ENCODE measurements at places on chromosomes 3 and 15.

- no peak for DNase-seq
Observed at GRCh38 chr15:59315914-59316451, 56.7 kb downstream of the MYO1E start.

GRCh38 chr3:124873226-124873625 is 13.9 kb downstream of the ITGB5 start:
- no peak for DNase-seq

DNA sequence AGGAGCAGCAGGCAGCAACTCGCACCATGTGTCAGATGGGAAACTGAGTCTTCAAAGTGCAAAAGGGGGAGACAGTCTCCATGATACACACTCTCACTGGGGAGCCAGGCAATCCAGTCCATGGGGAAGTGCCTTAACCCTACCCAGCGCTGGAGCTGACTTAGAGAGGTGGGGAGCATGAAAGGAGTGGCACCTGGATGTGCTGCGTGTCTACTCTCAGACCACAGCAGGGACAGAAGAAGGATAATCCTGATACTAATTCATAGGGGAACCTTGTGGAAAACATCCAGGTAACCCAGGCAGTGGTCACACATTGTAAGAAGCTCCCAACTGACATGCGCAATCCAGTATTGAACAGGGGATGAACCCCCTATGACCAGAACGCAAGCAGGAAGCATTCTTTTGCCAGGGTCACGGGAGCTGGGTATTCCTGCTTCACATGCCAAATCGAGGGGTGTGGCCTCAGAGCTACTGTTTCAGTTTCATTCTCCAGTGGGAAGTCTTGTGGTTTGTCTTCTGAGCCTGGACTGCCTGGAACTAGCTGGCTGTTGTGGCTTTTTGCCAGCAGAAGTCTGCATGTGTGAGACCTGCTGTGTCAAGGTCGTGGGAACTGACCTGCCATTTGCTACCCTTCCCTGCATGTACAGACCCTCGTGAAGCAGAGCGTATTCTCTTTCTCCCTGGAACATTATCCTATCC is 367.6 kb upstream of the NDN start:
- DNase-seq = no peak

DNA sequence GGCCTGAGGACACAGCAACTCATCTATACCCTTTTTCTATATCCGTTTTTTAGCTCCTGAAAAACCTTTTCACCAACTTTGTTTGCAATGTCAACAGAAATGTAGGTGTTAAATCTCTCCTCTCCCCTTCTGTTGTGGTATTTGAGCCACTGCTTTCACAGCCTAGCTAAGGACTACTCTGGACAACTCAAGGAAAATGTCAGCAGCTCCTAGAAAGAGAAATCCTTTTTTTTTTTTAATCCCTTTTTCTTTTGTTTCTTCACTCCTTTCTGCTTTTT is 176.6 kb downstream of the KLHL25 start:
- DNase-seq = no peak

- no peak for DNase-seq
Observed at GRCh38 chr3:106047221-106047620, 178.4 kb upstream of the CBLB start.

DNA sequence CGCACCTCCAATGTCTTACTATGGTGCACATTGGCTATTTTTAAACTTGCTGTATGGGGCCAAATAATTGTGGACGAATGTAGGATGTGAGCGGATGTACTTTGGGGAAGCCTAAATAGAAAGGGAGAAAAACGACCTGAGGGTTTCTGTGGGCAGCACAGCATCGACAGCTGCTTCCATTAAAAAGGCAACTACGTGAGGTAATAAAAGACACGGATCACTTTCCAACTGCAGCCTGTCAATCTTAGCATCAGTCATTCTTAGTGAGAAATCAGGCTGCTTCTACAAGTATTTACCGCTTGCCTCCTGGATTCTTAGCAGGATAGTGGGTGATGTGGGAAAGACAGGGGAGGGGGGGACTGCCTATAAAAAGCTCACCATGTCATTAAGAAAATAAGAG is 186.7 kb upstream of the SLC2A2 start:
- no peak for DNase-seq

DNA sequence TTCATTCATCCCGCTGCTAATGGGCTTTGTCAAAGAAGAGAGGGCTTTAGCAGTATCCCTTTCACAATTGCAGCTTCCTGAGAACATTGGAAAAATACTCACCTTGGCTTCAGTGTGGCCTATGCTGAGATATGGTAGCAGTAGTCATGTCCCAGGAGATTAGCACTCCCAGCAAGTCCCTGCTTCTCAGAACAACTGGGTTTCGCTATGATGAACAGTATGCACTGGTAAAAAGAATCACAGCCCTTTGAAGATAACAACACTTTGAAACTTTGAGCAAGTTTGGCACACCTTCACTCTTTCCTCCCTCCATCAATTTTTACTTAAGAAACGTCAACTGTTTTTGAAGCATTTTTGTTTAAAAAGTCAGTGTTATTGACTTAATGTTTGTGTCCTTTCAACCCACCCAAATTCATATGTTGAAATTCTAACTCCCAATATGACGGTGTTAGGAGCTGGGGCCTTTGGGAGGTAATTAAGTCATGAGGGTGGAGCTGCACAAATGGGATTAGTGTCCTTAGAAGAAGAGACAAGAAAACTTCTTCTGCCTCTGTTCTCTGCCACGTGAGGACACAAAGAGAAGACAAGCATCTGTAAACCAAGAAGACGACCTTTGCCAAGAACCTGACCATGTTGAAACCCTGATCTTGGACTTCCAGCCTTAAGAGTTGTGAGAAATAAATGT is 17.8 kb upstream of the PLSCR4 start:
- no peak for DNase-seq

DNA sequence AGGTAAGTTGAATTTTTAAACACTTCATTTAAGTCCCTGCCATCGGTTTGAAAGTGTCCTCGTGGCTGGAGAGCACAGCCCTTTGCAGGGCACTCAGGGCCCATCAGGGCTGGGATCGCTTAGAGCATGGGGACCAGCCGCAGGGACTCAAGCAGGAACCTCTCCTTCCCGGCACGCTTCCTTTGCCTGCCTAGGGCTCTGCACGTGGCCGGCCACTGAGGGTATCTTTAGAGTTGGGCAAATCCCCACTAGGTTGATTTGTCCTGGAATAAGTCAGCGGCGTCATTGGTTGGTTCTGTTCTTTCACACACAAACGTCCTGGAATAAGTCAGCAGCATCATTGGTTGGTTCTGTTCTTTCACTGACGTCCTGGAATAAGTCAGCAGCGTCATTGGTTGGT is 131.6 kb downstream of the OCA2 start:
- DNase-seq = no peak

DNA sequence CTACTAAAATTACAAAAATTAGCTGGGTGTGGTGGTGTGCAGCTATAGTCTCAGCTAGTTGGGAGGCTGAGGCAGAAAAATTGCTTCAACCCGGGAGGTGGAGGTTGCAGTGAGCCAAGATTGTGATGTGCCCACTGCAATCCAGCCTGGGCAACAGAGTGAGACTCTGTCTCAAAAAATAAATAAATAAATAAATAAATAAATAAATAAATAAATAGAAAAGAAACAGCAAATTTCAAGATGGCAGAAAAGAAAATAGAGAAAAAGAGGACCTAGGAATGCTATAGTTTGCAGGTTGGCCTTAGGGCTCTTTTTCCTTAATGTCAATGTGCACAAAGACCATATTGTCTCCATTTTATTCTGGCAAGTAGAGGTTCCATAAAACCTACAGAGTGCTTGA is 28.2 kb downstream of the IQCF6 start:
- DNase-seq = no peak

- DNase-seq = no peak
Observed at GRCh38 chr3:151553888-151554287, 93.0 kb upstream of the IGSF10 start.

- DNase-seq = no peak
Observed at GRCh38 chr3:45688194-45688881, 858 bp upstream of the SACM1L start.

DNA sequence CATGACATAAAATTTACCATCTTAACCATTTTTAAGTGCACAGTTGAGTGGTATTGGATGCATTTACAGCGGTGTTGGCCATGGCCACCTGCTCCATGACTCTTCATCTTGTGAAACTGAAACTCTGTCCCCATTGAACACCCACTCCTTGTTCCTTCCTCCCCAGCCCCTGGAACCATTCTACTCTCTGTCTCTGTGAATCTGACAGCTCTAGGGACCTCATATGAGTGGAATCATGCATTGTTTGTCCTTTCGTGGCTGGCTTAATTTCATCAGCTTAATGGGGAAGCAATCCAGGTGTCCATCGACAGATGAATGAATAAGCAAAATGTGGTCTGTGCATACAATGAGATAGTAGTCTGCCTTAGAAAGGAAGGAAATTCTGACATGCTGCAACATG is 42.5 kb downstream of the PLXNA1 start:
- DNase-seq = no peak

DNA sequence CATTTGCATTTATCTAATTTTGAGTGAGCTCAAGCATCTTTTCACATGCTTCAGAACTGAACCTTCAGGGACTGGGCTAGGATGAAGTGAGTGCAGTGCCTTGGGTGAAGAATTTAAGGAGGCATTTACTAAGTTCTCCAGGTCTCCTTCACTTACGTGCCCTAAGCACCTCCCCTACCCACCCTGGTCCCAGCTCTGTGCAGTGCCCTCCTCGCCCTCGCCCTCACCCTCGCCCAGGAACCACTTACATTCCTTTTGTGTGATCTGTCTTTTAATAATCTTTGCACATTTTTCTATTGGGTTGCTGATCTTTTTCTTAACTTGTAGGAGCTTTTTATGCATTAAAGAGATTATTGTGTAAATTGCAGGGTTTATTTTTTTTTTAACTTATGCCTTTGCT is 322.6 kb downstream of the THSD4 start:
- DNase-seq = no peak

- DNase-seq = no peak
Observed at GRCh38 chr3:133910422-133910821, 14.7 kb upstream of the RAB6B start.

DNA sequence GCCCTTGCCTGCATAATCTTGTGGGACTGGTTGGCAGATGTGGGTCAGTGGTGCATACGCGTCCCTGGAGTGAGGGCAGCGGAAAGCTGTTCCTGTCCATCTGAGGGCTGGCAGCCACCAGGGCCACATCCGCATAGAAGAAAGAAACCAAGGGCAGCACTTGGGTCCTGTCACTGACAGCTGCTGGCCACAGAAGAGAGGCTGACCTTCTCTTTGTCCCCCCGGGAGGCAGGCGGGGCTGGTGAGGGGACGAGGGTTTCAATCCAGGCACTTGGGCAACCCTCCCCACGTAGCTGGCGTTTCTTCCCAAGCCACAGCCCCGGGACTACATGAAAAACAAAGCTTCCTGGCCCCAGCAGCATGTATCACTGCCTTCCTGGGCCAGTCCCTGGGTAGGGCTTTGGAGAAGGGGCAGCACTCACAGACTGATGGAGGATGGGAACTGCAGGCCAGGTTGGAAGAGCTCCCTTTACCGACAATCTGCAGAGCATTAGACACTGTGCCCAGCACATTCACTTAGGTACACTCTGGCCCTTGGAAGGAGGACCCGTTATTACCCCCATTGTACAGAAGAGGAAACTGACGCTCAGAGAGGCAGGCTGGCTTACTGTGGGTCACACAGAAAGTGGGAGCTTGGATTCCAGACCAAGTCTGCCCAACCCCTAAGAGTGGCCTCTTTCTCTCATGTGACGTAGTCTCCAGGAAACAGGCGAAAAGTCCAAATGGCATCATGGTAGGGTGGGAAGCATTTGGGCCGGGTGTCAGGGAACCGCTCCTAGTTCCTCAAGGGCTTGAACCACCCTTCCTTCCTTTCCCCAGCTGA is 78.8 kb upstream of the SLC6A6 start:
- DNase-seq = no peak

- DNase-seq = no peak
Observed at GRCh38 chr15:90840157-90840855, 28.1 kb upstream of the FURIN start.

DNA sequence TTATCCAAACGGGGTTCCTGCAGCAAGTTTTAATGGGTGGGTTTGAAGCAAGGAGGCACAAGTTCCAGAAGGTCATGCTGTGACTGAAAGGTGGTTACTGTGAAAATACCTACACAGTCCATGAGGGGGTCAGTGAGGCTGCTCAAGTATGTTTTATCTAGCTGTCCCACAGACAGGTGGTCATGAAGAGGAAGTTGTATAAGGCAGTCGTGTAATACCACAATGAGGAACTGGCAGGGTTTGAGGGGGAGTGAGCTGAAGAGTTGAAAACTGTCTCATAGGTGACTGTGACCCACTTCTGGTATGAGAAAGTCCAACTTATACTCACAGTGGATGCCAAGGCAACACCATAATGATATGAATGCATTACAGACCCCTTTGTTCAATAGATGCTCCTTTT is 856.8 kb downstream of the OTOL1 start:
- no peak for DNase-seq

DNA sequence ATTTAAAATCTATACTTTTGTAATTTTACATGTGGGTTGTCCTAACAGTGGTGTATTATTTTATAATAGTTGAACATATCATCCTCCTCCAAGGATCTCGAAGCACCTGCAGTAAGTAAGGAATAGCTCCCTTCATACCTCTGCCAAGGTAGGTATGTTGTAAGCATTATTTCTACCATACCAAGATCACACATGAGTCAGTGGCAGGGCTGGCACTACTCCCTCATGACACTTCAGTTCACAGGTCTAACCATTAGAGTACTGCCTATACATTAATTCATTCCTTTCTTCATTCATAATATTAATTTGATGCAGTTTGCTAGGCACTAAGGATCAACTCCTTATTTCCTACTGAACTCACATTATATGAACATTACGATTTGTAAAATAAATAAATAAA is 11.9 kb upstream of the LEKR1 start:
- DNase-seq = no peak

DNA sequence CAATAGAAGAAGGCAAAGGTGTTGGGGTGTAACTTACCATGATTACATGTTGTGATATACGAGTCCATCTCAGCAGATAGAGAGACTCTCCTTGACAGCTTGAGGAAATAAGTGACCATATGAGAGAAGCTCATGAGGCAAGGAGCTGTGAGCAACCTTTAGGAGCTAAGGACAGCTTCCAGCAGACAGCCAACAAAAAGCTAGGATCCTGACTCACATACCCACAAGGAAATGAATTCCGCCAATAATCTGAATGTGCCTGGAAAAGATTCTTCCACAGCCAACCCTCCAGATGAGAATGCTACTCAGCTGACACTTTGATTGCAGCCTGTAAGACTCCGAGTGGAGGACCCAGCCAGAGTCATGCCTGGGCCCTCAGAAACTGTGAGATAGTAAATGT is 339.6 kb upstream of the TPRG1 start:
- no peak for DNase-seq

GRCh38 chr3:130925628-130926027 is 31.7 kb downstream of the ATP2C1 start:
- peak; percentile 26 for DNase-seq

- DNase-seq = no peak
Observed at GRCh38 chr3:127821394-127821793, 921 bp downstream of the MGLL start.

Measured in GM18507 (cell line).